Heart right ventricle (tissue), 16 donors: ENCODE measurements at places on chromosomes 3 and 15.

DNA sequence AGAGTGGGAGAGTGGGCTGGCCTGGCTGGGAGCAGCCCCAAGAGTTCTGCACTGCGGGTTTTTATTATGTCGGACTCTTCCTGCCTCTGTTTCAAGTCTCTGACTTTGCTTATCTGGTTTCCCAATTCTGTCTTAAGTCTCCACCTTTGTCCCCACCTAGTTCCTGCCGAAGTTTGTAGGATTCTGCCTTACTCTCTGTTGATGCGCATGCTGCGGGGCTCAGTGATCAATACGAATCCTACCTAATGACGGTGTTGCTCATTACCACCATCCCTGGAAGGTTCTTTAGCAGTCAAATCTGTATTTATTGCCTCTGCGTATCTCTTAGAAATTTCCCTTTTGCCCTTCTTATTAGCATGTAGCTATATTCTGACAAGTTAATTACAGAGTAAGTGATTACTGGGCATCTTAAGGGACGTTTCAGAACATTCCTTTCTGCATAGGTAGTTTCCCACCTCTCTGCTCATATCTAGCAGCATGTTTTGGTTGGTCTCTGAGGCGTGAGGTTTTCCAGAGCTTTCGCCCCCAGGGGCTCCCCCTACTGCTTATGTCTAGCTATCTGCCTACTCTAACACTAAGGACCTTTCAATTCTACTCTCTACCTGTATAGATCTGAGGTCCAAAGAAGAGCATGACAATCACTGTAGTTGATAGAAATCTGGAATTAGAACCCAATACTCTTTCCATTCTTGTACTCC lies 236.0 kb upstream of the EIF1B start:
- DNase-seq: no peak

DNA sequence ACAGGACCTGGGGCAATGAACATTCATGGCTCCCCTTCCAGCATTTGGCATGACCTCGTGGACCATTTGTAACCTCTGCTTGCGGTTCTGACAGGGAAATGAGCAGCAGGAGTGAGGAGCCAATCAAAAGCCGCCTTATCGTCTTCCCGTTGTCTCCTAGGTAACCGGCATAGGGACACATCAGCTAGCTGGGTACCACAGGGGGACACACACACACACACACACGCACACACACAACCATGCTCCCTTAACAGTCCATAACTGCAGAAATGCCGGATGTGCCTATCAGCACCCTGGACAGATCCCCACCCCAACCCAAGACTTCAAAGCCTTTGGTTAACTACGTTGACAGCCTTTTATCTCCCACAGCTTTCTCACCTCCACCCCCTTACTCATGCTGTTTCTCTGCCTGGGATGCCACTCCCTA lies 53.4 kb upstream of the CCDC174 start:
- no peak for DNase-seq

- DNase-seq: no peak
Observed at GRCh38 chr3:134711284-134711683, 60.5 kb upstream of the KY start.

- no peak for DNase-seq
Observed at GRCh38 chr3:98890965-98891910, 10.3 kb downstream of the DCBLD2 start.

DNA sequence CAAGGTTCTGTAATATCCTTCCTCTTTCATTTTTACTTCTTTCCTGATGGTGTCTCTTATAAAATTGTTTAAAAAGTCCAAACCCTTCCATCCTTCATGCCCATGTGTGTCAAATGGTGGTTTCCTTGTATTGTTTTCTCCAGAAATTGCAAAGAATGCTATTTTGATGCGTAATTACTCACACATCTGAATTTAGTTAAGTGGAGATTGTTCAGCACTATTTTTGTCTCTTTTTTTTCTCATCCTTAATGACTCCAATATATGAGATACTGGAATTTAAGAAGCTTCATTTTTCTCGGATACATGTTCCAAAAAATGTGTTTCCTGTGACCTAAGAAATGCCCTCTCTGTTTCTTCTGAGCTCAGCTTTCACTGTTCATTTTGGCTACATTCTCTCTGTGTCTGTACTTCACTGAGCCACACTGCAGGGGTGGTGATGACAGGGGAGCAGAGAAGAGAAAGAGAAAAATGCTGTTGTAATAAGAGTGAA lies 799.8 kb downstream of the DIPK2A start:
- no peak for DNase-seq

DNA sequence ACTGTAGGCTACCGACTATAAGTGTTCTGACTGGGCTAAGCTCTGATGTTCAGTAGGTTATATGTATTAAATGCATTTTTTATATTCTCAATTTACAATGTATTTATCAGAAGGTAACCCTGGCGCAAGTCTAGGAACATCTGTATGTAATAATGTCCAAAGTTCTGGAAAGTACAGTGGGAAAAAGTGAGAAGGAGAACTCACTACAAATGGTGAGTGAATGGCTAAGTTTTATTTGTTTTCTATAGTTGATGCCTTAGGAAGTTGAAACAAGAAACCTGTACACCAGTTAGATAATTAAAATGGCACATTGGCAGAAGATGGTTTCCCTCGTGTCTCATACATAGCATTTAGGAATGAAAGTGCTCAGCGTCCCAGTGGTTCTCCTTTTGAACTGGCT lies 333.4 kb upstream of the THRB start:
- DNase-seq: no peak

GRCh38 chr3:177795859-177796258 lies 598.6 kb upstream of the TBL1XR1 start:
- no peak for DNase-seq

DNA sequence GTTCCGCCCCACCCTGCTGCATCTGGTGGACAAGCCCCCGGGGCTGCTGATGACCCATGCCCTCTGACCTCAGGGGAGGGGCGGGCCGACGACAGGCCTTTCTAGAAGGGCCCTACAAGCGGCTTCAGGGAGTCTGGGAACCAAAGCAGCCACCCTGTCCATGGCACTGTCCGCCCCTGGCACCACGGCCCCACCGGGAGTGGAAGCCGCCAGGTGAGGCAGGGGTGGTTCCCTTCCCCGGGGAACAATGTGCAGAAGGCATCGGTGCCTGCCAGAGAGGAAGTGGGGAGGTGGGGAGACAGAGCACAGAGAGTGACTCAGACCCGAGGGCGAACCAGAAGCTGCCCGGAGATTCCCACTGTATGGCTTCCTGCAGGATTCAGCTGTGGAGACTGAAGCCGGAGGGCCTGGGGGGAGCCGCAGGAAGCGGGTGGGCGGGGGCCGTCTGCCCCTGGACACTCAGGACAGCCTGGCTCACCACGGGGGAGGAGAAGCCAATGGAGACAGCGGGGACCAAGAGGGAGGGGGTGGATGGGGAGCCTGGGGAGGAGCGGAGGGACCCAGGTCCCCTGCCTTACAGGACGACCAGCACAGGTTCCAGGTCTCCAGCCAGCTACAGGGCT lies 134.0 kb downstream of the TPRA1 start:
- no peak for DNase-seq

DNA sequence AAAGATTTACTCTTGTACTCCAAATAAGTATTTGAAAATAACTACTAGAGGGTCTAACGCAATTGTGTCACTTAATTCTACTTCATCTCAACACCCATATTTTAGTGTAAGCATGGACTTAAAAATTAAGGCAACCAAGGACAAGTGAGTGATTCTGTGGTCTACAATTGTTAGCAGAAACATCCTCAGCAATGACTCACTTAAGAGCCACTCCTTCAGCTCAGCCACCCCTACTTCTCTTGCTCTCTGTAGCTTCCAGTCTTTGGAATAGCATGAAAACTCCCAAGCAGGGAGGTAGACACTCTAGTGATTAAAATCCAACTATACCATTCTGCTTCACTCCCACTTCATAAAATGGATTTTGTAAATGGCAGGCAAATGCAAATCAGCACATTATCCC lies 116.0 kb upstream of the LRRN1 start:
- no peak for DNase-seq

DNA sequence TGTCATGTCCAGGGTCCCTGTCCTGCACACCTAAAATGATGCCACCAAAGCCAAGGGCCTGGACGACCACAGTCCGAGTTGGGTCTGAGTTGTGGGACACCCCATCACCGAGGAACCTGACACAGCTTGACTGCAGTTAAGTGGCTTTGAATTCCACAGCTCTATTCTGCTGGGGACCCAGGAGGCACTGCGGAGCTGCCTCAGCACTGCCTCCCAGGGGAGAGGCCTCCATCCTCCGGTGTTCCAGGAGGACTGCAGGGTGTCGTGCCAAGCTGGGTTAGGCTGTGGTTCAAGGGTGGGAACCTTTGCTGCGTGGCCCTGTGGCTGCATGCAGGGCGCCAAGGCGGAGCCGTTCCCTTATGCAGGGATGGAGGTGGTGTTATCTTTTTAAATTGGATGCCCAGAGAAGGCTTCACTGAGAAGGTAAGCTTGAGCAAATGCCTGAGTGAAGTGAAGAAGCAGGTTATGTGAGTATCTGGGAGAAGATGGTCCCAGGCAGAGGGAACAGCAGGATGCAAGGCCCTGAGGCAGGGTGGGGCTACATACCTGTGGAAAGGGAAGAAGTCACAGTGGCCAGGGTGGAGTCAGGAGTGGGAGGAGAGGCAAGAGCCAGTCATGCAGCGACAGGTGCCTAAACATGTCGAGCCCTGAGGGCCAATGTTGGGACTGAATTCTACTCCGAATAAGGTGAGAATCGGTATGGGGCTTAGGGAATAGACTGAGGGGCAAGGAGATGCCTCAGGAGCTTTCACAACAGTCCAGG lies 144.8 kb downstream of the TPRA1 start:
- DNase-seq: no peak

GRCh38 chr3:101996832-101997231 lies 147.5 kb downstream of the NFKBIZ start:
- DNase-seq: no peak

DNA sequence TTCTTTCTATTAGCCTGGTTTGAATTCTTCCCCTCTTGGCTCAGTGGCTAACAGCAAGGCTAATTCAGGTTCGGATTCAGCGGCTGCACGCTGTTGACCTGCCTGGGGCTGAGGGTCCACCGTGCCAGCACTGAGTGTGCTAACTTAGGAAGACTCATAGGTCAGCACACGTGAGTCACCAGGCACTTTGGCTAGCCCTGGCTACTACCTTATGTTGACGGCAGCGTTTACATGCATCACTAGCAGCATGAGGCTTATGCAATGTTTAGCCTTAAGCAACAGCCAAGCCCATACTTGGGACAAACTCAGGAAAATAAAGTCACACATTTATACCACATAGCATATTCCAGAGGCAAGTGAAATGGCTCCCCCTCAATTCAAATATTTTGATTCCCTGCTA lies 137.7 kb downstream of the RAB11A start:
- DNase-seq: no peak

- DNase-seq: no peak
Observed at GRCh38 chr3:34504366-34504765, 705.9 kb downstream of the PDCD6IP start.

GRCh38 chr3:40713795-40714194 lies 189.0 kb downstream of the ZNF621 start:
- no peak for DNase-seq

GRCh38 chr3:113663761-113664160 lies 32.7 kb downstream of the USF3 start:
- DNase-seq: no peak

DNA sequence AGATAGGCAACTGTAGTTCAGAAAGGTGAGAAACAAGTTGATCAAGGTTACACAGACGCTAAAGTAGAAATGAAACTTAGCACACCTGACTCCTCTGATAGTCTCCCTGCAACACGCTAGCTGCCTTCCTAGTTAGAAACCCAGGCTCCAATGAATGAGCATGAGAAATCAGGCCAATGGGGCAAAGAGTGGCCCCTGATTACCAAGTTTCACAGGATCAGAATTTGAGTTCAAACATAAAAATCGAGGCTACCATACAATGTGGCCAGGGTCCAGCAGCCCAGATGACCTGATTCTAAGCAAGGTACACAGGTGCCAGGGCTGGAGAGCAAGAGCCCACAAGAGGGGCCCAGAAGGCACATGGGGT lies 7.7 kb downstream of the PLD1 start:
- no peak for DNase-seq

DNA sequence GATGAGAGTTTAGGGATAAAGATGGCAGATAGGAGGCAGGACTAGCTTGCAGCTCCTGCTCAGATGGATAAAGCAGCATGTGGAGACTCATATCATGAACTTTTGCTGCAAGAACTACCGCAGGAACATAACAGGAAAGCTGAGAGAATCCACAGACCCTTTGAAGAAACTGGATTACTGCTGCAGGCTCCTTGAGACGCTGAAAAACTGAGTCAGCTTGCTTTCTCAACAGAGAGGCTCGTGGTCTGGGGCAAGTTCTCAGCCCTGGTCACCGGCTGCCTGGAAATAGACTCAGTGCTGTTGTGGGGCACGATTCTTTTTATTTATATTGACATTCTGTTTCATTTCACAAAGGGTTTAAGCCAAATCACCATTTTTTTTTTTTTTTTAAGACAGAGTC lies 28.8 kb upstream of the TRIM59 start:
- no peak for DNase-seq

DNA sequence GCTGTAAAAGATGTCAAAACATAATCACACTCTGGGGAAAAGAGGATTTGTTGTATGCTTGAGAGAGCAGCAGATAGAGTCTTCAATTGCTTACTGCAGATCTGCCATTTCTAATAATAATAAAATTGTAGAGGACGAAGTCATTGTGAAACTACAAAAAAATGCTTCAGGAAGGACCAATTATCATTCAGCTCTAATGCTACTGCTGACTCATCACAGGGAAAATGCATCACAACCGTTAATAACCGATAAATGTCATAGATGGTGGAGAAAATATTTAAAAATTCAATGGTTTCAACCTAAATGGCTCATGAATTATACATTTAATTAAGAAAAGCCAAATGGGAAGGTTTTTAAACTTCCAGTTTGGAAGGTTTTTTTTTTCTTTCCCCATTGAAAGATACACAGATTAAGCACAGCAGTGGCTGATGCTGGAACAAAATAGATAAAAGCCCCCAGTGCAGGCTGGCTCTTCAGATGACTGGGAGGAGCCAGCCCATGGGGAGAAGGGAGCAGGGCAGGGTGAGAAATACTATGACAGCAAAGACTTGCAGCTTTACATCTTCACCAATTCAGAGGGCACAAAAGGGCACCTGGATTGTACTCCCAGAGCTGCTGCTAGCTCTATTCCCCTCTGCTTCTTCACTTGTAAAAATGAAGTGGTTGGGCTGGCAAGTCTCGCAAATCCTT lies 196.1 kb downstream of the CNTN6 start:
- no peak for DNase-seq

- no peak for DNase-seq
Observed at GRCh38 chr3:124256156-124256555, 264.2 kb upstream of the ROPN1 start.

DNA sequence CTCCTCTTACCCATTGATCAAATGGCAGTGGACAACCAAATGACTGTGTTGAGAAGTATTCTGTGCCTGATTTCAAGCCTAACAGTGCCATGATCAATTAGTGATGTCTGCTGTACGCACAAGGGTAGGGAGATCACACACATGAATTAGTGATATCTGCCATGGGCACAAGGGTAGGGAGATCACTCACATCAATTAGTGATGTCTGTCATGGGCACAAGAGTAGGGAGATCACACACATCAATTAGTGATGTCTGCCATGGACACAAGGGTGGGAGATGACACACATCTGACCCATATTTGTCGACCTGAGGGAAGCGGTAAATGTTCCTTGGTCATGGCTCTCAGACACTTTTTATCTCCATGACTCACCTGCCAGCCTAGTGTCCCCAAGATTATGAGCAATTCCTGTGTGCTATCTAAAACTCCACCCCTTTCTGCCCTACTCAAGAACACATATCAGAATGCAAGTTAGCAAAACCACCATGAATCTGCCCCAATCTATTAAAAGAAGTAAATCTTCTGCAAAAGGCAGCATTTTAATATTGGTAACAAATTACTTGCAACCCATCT lies 165.0 kb downstream of the NTRK3 start:
- DNase-seq: no peak

GRCh38 chr3:171784387-171784786 lies 25.9 kb downstream of the PLD1 start:
- no peak for DNase-seq
